ENCODE measurements at places on chromosomes 7 and 10. TPM values are rescaled to one million over a fixed set of nuclear protein-coding genes. Genes with fewer than 3 reads are reported as not detected.

The HECW1 gene
- 12.2 TPM for polyA plus RNA-seq

The OR2A1 gene
- polyA plus RNA-seq, result not detected

The RPEL1 gene
- not detected for polyA plus RNA-seq

The CHRM2 gene
- 0.87 TPM for polyA plus RNA-seq

The AGAP5 gene
- polyA plus RNA-seq, result 2.5 TPM

The GBX1 gene
- not detected for polyA plus RNA-seq

The KCNMA1 gene
- 500 TPM for polyA plus RNA-seq

The MYO1G gene
- polyA plus RNA-seq, result 0.31 TPM

The VDAC2 gene
- 437 TPM for polyA plus RNA-seq

The ATXN7L1 gene
- 4.3 TPM for polyA plus RNA-seq

The TBX20 gene
- polyA plus RNA-seq, result not detected

The ST8SIA6 gene
- not detected for polyA plus RNA-seq

The COL28A1 gene
- not detected for polyA plus RNA-seq

The AKR1C2 gene
- 29.0 TPM for polyA plus RNA-seq

The TAS2R41 gene
- polyA plus RNA-seq, result not detected

The TMEM139 gene
- polyA plus RNA-seq, result 2.9 TPM

The RELN gene
- 10.6 TPM for polyA plus RNA-seq

The CDNF gene
- polyA plus RNA-seq, result 0.27 TPM

The ZNF775 gene
- polyA plus RNA-seq, result 0.38 TPM

The ANKRD30A gene
- not detected for polyA plus RNA-seq

The CCL24 gene
- polyA plus RNA-seq, result not detected

The AKR1C8 gene
- not detected for polyA plus RNA-seq

The GHRHR gene
- polyA plus RNA-seq, result not detected

The CTAGE4 gene
- polyA plus RNA-seq, result not detected

The AGMO gene
- polyA plus RNA-seq, result 2.5 TPM

The SLC26A5 gene
- not detected for polyA plus RNA-seq

The PRSS37 gene
- polyA plus RNA-seq, result 1.6 TPM

The CCDC172 gene
- not detected for polyA plus RNA-seq

The SERPINE1 gene
- not detected for polyA plus RNA-seq

The SP4 gene
- polyA plus RNA-seq, result 6.6 TPM

The ZC3HAV1L gene
- polyA plus RNA-seq, result not detected

The NOS3 gene
- not detected for polyA plus RNA-seq

The ABCC2 gene
- 0.31 TPM for polyA plus RNA-seq

The CFAP43 gene
- 1.8 TPM for polyA plus RNA-seq

The MRPS33 gene
- polyA plus RNA-seq, result 488 TPM

The WDFY4 gene
- not detected for polyA plus RNA-seq

The CYP2C19 gene
- polyA plus RNA-seq, result 0.94 TPM

The PGAM2 gene
- polyA plus RNA-seq, result 6.0 TPM

The HYAL4 gene
- not detected for polyA plus RNA-seq

The NDUFA5 gene
- 1,264 TPM for polyA plus RNA-seq

The TAS2R5 gene
- polyA plus RNA-seq, result not detected

The EXOC4 gene
- 49.3 TPM for polyA plus RNA-seq

The STOX1 gene
- polyA plus RNA-seq, result 9.3 TPM

The CRYGN gene
- not detected for polyA plus RNA-seq
